Stimulated activated CD4-positive, alpha-beta T cell treated with anti-CD3 and anti-CD28 coated beads, Interleukin-1b, Interleukin-23, amount 100 ng/mL, for 4 hours (primary cell): ENCODE measurements at places on chromosomes 2 and 18.

GRCh38 chr2:121093692-121094091 lies 191.3 kb downstream of the TFCP2L1 start:
- DNase-seq, result no peak

- no peak for DNase-seq
Measured at GRCh38 chr18:44186001-44186400, 494.7 kb upstream of the SETBP1 start.

GRCh38 chr2:22450831-22451230 lies 934.1 kb upstream of the KLHL29 start:
- no peak for DNase-seq

- no peak for DNase-seq
Measured at GRCh38 chr2:149651229-149651628, 63.7 kb upstream of the MMADHC start.
